ENCODE measurements at places on chromosomes 2 and 18.

DNA sequence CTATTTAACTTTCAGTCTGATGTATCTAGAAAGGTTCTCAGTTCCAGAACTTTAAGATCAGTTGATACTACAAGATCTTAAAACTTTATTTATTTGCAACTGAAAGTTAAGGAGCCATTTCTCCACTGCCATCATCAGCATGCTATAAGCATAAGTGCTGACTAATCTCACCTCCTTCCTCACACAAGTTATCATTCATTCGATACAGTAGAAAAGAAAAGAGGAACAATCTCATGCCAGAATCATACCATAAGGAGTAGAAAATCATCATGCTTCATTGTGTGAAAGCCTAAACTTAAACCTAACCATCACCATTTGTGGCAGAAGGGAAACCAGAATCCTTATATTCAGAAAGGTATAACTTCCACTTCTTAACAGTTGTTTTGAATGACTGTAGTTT lies 176.6 kb upstream of the NRXN1 start:
- no peak for DNase-seq

DNA sequence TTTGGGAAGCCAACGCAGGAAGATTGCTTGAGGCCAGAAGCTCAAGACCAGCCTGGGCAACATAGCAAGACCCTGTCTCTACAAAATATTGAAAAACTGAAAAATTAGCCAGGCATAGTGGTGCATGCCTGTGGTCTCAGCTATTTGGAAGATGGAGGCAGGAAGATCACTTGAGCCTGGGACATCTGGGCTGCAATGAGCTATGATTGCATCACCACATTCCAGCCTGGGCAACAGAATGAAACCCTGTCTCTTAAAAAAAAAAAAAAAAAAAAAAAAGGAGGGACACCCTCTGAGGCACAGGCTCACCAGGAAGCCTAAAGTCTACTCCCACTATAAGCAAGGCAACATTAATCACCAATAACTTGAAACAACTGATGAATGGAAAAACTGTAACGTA lies 151.1 kb downstream of the CCDC148 start:
- DNase-seq = no peak

DNA sequence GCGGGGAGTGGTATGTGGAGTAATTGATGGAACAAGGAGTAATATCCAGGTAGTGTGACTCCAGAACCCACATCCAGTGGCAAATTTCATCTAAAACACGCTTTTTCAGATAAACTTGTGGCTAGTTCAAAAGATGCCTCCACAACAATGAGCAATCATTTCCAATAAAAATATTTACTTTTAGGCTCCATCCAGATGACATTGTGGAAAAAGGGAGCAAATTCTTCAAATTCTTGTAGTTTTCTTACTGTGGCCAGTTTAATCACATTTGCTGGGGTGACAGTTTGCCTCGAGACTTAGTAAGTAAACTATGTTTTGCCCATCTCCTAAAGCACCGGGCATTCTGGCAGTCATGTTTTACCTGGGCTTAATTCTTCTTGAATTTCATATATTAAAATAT lies 243.6 kb downstream of the IRS1 start:
- DNase-seq = no peak

- DNase-seq = no peak
Measured at GRCh38 chr2:230980468-230980867, 15.5 kb upstream of the SPATA3 start.

DNA sequence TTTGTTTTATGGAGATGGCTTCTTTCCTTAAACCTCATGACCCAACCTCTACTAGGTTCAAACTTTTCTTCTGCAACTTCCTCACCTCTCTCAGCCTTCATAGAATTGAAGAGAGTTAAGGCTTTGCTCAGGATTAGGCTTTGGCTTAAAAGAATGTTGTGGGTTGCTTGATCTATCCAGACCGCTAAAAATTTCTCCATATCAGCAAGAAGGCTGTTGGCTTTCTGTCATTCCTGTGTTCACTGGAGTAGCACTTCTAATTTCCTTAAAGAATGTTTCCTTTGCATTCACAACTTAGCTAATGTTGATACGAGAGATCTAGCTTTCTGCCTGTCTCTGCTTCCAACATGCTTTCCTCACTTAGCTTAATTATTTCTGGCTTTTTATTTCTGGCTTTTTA lies 58.1 kb upstream of the KYNU start:
- DNase-seq = no peak

DNA sequence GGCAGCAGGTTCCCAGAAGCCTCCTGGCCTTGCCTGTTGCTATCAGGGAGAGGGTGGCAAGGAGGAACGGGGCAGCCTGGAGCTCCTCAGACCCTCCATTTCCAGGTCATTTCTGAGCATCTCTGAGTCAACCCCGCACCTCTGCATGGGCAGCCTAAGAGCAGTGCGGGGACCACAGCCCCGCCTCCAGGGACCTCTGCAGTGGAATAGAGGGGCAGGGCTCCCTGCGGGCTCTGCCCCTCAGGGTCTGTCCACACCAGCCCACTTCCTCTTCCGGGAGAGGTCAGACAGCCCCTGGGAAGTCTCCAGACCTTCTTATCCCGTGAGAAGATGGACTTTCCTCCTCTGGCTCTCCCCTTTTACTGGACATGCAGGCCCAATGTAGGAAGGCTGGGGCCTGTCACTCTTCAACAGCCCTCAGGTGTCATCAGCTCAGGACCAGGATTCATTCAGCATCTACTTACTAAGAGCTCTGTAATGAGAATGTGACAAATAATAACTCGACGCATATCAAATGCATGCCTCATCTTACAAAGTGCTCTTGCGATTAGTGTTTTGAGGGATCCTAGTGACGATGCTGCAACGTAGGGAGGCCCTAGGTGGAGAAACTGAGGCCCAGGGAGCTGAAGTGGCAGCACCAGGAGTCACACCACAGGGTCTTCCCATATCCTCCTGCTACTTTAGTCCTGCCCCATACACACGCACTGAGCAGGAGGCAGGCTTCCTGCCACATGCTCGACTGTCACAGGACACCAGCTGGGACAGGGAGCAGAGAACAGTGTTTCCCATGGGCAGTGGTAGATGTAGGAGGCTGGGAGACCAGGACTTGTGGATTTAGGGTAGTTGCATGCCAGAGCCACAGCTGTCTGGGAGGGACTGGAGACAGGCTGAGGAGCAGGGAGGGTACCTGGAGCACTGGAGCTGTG lies 28.0 kb downstream of the SH2D6 start:
- DNase-seq = no peak

- no peak for DNase-seq
Measured at GRCh38 chr18:49023938-49024803, 73.4 kb upstream of the SMAD7 start.

- DNase-seq = no peak
Measured at GRCh38 chr2:197131558-197131855, 179.1 kb downstream of the ANKRD44 start.

DNA sequence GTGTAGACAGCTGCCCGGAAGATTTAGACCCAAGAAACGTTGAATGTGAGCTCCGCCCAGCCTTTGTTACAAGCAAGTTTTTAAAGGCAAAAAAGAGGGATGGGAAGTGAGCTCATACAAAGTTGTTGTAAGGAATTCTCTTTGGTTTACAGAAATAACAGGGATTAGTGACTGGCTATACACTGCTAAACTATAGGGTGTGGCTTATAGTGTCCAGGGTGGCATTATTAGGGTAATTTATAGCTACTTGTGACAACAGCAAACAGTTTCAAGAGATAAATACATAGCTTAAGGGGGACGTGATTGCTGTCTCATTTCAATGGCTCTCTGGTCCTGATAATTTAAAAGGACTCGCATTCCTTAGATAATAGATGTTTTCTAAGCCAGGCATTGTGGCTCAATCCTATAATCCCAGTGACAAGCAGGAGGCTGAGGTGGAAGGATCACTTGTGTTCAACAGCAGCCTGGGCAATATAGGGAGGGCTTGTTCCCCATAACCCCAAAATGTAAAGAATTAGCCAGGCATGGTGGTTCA lies 66.5 kb upstream of the TGIF1 start:
- no peak for DNase-seq

DNA sequence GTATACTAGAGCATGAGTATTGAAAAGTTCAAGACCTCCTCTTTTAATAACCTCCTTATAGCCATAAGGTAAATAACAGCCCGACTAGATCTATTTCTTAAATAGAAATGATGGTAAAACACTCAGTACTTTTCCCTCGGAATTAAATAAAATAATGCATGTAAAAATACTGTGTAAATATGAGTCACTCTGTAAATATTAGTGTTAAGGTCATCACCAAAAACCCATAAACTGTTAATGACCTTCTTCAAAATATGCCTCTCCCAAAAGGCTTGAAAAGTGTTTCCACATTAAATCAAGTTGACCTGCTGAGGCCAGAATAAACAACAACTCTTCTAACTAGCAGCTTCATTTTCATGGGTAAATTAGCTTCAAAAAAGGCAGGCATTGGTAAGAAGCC lies 25.3 kb upstream of the BZW1 start:
- peak; percentile 57 for DNase-seq

- peak; percentile 43 for DNase-seq
Measured at GRCh38 chr18:26746398-26746797, 119.1 kb downstream of the AQP4 start.

- peak; percentile 52 for DNase-seq
Measured at GRCh38 chr2:105391763-105392662, 6.8 kb downstream of the FHL2 start.

DNA sequence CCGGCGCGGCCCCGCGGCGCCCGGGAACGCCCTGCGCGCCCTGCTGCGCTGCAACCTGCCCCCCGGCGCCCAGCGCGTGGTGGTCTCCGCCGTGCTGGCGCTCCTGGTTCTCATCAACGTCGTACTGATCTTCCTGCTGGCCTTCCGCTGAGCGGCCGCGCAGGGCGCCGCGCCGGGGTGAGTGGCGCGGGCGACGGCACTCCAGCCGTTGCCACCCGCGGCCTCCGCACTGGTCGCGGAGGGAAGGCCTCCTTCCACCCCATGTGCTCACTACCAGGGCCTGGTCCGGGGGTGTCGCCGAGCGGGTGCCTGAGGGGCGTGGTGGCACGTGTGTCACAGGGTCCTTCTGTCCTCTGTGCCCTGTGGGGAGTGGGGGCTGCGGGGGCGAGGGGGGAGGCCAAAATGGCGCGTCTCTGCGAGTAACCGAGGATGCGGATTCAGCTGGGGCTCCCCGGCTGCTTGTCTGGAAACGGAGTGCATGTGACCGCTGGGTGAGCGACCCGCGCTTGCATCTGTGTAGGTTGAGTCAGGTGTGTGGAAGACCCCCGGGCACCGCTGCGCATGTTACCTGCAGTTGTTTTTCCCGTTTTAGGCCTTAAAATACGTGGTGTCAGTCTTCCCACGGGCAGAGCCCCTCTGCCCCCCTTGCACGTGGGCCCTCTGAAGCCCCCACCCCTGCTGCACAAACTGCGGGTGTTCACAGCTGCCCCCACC lies 58.0 kb downstream of the FAM168B start:
- DNase-seq = peak; percentile 57

GRCh38 chr2:73110168-73111072 lies 2.3 kb downstream of the RAB11FIP5 start:
- peak; percentile 81 for DNase-seq

- DNase-seq = peak; percentile 55
Measured at GRCh38 chr18:46660957-46661749, 4.1 kb upstream of the LOXHD1 start.

GRCh38 chr2:84840306-84840705 lies 40.6 kb downstream of the TRABD2A start:
- DNase-seq = peak; percentile 33

DNA sequence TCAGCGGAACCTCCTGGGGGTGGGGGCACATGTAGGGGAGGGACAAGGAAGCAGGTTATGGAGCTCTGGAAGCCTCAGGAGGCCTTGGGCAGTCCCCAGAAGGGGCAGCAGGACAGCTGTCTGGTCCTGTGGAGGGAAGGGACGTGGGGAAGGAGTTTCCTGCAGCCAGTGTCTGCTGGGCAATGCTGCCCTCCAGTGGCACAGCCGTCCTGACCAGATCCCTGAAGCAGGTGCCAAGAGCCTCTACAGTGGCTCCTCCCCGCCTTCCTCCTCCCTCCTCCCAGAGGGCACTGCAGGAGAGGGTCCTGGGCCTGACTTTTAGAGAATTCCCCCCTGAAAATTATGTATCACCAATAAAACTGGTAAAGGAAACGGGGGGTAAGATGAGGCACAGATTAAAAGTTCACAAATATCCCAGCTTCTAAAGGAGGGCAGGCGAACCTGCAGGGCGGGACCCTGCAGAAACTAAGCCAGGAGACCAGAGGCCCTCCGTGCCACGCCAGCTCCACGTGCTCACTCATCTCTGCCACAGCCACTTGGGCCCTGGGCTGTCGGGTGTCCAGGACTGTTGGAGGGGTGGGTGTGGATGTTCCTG lies 258.5 kb downstream of the TWIST2 start:
- DNase-seq = peak; percentile 88

GRCh38 chr2:203875471-203875870 lies 7.9 kb downstream of the CTLA4 start:
- DNase-seq = no peak

GRCh38 chr2:14790041-14790640 lies 157.6 kb downstream of the LRATD1 start:
- peak; percentile 71 for DNase-seq

- no peak for DNase-seq
Measured at GRCh38 chr2:223529696-223530095, 72.5 kb downstream of the SCG2 start.

DNA sequence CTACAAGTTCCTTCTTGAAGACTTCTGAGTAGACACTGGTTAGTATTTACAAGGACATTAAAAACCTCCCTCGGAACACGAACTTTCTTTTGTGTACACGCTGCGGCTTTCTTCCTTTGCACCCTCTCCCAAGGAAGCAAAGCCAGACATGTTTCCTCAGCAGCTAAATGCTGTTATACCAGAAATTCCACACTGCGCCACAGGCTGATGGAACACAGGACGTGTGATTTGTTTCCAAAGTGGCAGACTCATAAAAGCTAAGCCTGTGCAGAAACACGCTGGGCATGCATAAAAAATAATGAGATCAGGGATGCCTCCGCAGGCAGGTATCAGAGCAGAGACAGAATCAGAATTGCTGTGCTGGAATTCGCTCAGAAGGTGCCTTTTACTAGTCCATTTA lies 73.0 kb upstream of the RGPD5 start:
- DNase-seq = no peak

GRCh38 chr2:59174536-59175243 lies 933.6 kb upstream of the FANCL start:
- no peak for DNase-seq

DNA sequence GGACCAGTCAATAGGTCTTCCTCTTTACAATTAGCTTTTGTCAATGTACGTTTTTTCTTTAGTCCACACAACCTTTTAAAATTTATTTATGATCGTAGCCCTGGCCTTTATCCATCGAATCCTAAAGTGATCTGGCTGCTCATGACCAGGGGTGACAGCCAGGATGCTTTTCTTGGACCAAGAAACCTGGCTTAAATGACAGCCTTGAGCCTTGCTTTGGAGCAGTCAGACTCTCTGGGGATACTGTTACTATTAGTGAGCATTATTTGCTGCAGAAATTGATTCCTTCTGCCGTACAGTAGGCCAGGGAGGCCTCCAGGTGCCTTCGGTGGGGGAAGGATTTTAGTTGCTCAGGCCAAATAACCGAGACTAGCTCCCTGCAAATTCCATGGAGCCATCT lies 70.2 kb downstream of the AGAP1 start:
- DNase-seq = no peak
